ENCODE measurements at places on chromosomes 7 and 10.

GRCh38 chr7:47343061-47343455, 238.9 kb downstream of the TNS3 start:
- no peak for DNase-seq

- DNase-seq = no peak
Measured at GRCh38 chr7:4861227-4861626, 603 bp downstream of the PAPOLB start.

GRCh38 chr10:47458466-47459154, 25.3 kb downstream of the ANXA8 start:
- peak; percentile 54 for DNase-seq

DNA sequence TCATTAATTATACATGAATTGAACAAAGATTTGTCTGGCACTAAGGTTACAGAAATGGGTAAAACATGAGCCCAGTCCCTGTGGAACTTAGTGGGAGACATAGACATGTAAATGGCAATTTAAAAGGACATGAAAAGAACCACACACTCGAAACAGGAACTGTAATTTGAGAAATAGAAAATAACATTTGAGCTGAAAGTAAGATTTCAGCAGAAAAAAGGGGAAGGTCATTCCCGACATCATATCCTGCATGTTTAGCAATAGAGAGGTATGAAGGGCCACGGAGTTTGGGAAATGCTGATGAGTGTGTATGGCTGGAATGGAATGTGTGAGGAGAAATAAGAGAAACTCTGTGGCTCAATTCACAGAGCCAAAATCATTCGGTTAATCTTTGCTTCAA, 175.4 kb upstream of the AHR start:
- no peak for DNase-seq

GRCh38 chr10:31927884-31928548, 615 bp downstream of the ARHGAP12 start:
- peak; percentile 57 for DNase-seq

- DNase-seq = no peak
Measured at GRCh38 chr10:32437334-32437733, 8.6 kb upstream of the CCDC7 start.

DNA sequence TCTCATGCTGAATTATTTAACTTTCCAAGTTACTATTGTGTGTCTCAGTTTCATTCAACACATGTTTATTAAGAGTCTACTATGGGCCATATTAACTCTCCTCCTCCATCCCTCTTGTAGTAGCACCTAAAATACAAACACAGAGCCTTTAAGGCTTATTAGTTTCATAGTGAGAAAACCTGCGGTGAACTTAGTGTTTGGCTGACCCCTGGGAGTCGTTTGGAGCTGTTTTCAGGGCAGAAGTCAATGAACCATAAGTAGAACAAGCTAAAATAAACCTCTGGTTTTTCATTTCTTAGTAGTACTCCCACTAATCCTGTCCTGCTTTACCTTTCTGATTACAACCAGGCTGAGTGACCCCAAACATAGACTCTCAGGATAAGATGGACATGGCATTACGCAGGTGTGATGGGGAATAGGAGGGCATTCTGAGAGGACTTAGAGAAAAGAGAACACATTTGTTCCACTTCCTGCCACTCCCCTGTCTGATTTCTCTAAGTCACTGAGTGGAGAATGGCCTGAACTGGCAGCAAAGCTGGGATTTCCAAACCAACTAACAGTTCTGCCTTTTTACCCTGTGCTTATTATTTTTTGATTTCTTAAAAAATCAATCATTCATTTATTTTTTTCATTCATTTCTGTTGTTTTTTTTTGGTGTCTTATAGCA, 74.5 kb downstream of the LRMDA start:
- no peak for DNase-seq

DNA sequence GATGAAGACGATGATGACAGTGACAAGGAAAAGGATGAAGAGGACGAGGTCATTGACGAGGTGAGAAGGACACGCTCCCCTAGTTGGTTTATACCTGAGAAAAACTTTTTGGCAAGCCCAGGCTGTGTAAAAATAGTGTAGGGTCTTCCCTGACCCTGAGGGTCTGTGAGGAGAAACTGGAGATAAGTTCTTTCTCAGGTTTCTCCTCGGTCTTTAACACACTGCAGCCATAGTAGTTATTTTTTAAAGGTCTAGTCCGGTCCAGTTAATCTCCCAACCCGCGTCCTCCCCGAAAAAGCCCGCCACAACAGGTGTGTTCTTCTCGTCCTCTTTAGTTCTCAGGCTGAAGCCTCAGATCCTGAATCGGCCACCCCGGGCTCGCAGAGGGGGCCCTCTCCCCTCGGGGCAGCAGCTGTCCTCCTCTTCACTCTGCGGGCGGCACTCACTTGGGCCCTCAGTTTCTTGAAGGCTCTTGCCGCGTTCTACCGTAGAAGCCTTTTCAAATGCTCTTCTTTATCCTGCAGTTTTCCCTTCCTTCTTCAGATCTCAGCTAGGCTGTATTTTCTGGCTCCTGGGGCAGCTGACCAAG, 411 bp downstream of the BCCIP start:
- peak; percentile 26 for DNase-seq

- DNase-seq = no peak
Measured at GRCh38 chr10:44862006-44862751, 49.0 kb upstream of the TMEM72 start.

GRCh38 chr7:82429408-82429807, 14.2 kb downstream of the CACNA2D1 start:
- DNase-seq = no peak

- DNase-seq = no peak
Measured at GRCh38 chr7:112492186-112492585, 11.4 kb downstream of the LSMEM1 start.

DNA sequence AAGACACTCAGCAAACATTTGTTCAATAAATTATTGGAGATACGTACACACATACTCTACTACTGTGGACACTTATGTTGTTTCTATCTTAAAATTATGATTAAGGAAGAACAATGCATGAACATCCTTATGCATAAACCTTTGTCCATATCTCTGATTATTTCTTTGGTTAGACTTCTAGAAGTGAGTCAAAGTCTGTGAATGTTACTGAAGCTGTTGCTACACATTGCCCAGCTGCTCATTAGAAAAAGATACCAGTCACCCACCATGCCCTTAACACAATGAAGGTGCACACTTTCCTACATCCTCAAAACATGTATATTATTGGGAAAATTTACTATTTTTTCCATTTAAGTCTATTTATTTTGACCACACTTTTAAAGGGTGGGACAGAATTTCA, 1.4 kb upstream of the CLRN3 start:
- DNase-seq = no peak

GRCh38 chr10:61984803-61985418, 83.4 kb downstream of the ARID5B start:
- no peak for DNase-seq

DNA sequence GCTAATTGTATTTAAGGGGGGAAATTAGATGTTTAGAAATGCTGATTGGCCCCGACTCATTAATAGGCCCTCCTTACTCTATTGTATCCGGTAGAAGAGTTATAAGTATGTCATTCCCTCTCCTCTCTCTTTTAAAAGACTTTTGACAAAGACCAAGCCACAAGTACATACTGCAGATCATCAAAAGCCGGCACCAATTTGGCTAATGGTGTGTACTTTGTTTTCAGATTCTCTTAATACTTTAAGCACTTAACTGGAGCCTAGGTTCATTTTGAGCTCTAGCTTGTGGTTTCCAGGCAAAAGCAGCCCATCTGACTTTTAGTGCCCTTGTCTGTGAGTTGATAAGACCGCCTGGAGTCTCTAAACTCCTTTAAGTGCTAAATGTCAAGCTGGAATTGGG, 210.0 kb upstream of the LYZL1 start:
- DNase-seq = no peak

DNA sequence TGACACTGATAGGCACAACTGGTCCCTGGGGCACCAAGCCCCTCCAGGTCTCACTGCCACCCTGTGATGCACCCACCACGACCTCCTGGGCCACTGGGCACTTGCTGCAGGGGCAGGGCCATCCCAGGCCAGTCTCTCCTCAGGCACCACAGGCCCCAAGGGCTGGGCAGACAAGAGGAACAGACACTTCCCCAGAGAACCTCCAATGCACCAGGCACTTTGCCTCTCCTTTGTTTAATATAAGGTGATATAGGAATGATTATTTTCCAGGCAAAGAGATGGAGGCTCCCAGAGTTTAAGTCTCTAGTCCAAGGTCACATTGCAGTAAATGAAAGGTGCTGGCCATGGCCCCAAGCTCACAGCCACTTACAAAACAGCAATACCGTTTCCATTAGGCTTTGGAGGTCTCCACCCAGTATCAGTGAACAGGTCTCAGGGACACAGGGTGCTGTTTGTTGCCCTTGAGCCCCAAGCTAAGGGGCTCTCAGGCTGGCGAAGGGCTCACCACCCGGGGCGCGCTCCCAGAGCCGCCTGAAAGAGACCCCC, 4.5 kb downstream of the DEPP1 start:
- no peak for DNase-seq

DNA sequence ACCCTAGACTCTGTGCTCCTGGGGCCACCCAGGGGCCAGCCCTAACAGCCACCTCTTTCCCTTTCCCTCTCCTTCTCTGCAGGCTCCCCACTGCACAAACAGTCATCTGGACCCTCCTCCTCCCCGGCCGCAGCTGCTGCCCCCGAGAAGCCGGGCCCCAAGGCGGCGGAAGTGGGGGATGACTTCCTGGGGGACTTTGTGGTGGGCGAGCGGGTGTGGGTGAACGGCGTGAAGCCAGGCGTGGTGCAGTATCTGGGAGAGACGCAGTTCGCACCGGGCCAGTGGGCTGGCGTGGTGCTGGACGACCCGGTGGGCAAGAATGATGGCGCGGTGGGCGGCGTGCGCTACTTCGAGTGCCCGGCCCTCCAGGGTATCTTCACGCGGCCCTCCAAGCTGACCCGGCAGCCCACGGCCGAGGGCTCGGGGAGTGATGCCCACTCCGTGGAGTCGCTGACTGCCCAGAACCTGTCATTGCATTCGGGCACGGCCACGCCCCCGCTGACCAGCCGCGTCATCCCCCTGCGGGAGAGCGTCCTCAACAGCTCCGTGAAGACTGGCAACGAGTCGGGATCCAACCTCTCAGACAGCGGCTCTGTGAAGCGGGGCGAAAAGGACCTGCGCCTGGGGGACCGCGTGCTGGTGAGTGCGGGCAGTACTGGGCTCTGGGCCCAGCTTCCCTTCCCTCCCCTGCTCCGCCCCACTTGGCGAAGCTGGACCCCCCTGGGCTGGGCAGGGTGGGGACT, 49.3 kb downstream of the CLIP2 start:
- DNase-seq = no peak

DNA sequence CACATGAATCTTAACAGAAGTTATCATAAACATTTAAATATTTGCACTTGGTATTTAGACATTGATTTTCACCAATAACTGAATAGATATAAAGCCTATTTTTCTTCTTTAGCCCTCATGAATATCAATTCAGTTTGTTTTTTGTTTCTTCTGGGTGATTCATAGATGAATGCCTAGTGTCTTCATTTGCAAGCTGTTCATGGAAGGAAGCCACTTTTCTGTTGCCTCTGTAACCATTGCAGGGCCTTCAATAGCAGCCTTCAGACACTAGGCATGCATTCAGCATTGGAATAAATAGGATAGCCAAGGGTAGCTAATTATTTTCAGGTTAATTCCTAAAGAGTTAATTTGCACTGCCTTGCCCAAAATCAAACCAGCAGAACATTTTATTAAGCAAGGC, 375.3 kb downstream of the DPP6 start:
- no peak for DNase-seq

- peak; percentile 31 for DNase-seq
Measured at GRCh38 chr10:110637558-110638053, 6.5 kb upstream of the RBM20 start.

DNA sequence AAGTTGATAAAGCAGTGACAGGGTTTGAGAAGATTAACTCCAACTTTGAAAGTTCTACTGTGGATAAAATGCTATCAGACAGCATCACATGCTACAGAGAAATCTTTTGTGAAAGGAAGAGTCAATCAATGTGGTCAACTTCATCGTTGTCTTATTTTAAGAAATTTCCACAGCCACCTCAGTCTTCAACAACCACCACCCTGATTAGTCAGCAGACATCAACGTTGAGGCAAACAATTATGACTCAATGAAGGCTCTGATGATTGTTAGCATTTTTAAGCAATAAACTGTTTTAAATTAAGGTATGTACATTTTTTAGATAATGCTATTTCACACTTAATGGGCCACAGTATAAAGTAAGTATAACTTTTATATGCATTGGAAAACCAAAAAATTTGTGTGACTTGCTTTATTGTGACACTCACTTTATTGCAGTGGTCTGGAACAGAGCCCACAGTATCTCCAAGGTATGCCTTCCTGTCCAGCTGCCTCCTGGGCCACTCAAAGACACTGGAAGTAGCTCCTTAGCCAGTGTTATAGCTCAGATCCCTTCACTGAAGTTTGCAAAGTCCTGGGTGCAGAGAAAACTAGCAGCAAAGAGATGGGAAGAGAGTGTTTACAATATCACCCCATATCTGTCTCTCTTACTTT, 293.1 kb downstream of the ARHGAP12 start:
- no peak for DNase-seq

Measured in ACHN (cell line).